ENCODE measurements at places on chromosomes 3 and 15.

DNA sequence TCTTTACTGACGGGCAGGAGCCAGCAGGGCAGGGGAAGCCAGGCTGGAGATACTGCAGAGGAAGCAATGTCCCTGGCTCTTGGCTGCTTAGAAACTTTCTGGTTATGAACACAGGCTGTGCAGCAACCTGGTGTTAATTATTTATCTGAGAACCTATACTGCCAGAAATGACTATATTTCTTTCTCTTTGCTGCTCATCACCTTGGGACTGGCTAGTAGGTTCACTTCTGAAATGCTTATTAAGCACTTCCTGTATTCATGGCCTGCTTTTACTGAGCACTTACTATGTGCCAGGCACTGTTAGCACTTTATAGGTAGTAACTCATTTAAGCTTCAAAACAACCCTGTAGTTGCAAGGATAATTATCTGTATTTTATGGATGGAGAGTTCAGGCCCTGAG, 57.6 kb downstream of the RAB11A start:
- no peak for DNase-seq

DNA sequence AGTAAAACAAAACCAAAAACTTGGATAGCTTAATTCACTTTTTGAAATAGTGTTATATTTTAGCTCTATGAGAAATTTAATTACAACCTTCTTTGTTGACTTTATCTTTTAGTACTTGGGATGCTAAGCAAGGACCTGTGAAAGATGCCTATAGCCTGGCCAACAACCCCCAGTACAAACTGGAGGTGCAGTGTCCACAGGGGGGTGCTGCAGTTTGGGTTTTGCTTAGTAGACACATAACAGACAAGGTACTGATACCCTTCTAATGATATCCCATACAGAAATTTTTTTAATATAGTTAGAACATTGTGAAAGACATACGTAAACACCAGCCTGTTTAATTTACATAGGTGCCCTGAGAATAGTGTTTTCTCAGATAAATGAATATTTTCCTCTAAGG, 35.3 kb downstream of the CAPN7 start:
- DNase-seq: no peak

DNA sequence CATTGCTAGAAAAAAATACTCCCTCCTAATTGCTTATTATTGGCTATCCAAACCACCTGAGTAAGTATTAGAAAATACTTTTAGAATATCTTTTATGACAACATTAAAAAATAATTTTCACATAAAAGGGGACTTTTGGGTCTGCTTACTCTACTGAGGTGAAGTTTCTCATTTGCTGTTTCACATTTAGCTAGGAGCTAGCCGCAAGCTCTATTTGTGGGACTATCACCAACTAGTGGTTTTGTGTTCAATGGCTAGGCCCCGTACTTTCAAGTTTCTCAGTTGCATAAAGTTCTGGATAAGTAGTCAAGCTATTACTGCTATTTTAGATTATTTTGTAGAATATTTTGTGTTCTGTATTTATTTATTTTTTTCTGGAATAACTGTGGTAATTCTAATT, 244.2 kb upstream of the SLITRK3 start:
- no peak for DNase-seq

DNA sequence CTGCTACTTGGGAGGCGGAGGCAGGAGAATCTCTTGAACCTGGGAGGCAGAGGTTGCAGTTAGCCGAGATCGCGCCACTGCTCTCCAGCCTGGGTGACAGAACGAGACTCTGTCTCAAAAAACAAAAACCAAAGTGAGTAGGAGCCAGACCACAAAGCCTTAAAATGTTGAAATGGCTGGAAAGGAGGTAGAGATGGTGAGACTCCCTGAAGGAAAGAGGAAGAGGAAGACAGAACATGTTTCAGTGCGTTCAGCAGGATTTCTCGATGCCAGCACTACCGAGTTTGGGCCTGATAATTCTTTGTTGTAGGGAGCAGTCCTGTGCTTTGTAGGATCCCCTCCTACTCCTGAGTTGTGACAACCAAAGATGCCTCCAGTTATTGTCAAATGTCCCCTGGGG, 189.9 kb downstream of the AKAP13 start:
- no peak for DNase-seq

- DNase-seq: no peak
These were observed 25.8 kb downstream of the SIAH2 start for GRCh38 chr3:150736903-150737832.

DNA sequence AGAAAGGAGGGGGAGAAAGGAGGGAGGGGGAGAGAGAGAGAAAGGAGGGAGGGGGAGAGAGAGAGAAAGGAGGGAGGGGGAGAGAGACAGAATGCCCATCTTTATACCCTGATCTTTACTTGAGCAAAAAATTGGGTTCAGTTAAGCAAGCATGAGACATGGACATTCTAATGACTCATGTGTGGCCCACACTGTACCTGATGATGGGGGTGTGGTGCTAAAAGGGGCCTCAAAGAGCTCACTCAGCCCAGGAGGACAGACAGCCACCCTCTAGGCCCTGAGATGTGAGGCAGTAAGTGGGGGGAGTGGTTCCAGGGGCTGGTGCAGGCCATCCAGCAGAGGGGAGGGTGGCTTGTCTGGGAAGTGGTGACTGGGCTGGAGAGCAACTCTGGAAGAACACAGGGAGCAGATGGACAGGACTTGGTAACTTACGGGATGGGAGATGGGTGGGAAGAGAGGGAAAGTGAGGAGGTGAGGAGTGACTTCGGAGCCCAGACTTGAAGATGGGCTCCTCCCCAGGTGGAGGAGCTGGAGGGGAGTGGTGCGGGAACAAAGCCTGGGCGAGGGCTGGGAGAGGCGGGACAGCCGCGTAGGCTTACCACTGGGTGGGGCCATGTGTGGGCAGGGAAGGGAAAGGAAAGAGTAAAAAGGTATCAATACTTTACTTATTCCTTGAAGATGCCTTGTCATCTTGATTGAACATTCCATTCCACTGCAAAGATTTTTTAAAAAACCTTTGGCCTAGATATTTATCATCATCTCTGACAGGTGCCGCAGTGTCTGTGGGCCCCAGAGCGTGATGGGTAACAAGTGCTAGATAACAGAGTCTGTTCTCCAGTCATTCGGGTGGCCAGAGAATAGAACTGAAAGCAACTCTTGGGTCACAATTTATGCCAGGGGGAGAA, 32.3 kb downstream of the TSPAN3 start:
- no peak for DNase-seq

GRCh38 chr15:52294881-52295420, 653 bp downstream of the MYO5C start:
- no peak for DNase-seq

- DNase-seq: no peak
These were observed 226.0 kb upstream of the CHRM5 start for GRCh38 chr15:33742306-33742705.

DNA sequence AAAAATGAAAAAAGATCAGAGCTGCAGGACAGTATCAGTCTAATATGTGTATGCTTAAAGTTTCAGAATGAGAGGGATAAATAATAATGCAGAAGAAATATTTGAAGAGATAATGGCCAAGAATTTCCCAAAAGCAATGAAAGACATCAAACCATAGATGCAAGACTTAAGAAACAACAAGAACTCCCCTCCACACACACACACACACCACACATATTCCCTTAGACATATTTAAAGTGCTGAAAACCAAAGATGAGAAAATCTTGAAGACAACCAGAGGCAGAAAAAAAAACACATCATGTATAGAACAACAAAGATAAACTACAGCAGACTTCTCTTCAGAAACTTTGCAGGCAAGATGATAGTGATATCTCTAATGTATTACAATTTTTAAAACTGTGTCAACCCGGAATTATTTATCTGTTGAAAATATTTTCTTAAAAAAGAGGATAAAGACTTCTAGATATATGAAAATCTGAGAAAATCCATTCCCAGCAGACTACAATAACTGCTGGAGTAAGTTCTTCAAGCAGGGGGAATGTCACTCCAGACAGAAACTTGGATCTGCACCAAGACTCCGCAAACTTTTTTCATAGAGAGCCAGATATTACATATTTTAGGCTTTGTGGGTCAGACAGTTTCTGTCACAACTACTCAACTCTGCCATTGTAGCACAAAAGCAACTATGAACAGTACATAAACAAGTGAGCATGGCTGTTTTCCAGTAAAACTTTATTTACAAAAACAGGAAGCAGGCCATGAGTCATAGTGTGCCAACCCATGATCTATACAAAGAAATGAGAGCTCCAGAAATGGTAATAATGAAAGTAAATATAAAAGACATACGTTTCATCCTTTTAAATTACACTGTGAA, 223.4 kb upstream of the CGNL1 start:
- DNase-seq: no peak

- no peak for DNase-seq
These were observed 19.6 kb downstream of the CHRD start for GRCh38 chr3:184399410-184399809.

- peak; percentile 63 for DNase-seq
These were observed 96.9 kb upstream of the TBL1XR1 start for GRCh38 chr3:177294221-177294620.

GRCh38 chr15:101009176-101009575, 90.0 kb downstream of the LRRK1 start:
- no peak for DNase-seq

- DNase-seq: peak; percentile 84
These were observed 208.7 kb downstream of the MECOM start for GRCh38 chr3:169454823-169455222.

DNA sequence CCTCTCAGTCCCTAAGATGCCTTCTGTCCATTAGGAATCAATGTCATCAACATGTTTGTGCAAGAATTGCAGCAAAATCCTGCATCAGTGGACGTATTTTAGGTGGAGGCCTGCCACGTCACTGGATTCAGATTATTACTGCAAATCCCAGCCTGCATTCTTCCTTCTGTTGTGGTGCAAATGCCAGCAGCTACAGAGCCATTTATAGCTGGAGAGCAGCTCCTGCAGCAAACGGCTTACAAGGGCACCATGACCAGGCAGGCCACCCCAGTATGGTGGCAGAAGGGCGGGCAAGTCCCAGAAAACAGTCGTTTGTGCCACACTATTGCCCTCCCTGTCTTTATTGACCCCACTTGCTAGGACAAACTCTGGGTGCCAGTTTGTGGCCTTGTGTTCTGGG, 74.7 kb downstream of the SNRK start:
- DNase-seq: no peak

GRCh38 chr3:188559072-188559429, 405.1 kb downstream of the LPP start:
- no peak for DNase-seq

- no peak for DNase-seq
These were observed 455.6 kb downstream of the TBL1XR1 start for GRCh38 chr3:176741664-176742047.

GRCh38 chr3:186526256-186526606, 17.9 kb downstream of the CRYGS start:
- no peak for DNase-seq

- no peak for DNase-seq
These were observed 20.5 kb downstream of the SLC35A5 start for GRCh38 chr3:112582244-112582874.

DNA sequence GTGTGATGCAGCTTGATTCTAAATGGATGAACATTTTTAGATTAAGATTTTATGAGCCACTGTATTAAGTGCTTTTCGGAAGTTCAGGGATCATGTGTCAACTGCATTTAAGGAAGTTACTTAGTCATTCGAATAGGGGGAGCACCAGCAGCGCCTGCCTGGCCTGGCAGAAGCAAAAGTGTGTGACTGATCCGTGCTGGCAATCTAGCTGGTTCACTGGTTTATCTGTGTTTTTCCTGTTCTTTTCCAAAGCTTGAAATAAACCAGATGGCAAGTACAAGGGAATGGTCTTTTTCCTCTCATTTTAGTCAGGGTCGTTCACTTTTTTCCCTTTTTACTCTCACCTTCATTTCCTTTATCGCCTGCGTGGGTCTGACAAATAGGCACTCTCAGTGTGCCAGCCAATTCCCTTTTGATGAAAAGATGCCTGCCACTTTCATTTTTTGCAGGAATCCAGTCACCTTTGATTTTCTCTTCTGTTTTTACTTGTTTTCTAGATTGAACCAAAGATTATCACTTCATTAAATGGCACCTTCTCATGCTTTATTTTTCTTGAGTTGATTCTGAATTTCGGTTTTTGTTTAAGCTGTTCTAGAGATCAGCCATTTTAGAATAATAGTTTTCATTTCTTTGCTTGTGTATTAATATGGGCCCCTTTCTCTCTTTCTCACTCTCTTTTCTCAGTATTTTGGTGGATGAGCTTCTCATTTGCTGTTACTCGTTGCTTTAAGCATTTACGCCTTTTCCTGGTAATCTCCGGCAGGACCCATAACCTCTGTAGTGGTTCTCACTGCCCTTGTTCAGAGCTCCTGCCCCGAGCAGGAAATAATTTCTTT, 2.8 kb downstream of the ABHD2 start:
- no peak for DNase-seq

GRCh38 chr15:73856458-73857192, 16.7 kb upstream of the TBC1D21 start:
- no peak for DNase-seq

DNA sequence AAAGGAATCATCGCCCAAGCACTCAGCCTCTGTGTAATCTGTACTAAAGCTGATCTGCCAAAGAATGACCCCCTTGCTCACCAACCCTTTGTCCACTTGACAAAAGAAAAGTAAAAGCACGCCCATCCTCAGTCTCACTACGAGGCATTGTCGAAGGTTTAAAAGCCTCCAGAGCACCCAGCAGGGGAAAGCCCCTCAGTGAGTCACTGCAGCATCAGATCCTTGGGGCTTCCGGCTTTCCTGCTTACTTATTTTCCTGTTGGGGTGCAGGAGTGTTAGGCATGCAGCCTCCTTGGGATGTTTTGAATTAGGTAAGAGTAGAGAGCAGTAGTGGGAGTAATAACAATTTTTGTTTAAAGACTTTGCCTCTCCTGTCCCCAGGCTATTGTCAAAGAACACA, 216.1 kb downstream of the MTHFS start:
- DNase-seq: peak; percentile 52

- no peak for DNase-seq
These were observed 211.6 kb upstream of the NECTIN3 start for GRCh38 chr3:110859993-110860392.

- DNase-seq: no peak
These were observed 28.8 kb downstream of the KNG1 start for GRCh38 chr3:186746008-186746407.

GRCh38 chr3:36893137-36893557, 51.7 kb downstream of the TRANK1 start:
- DNase-seq: no peak

GRCh38 chr15:100841426-100841825, 38.2 kb upstream of the ALDH1A3 start:
- DNase-seq: no peak

GRCh38 chr3:196179380-196180308, 31.6 kb downstream of the ZDHHC19 start:
- DNase-seq: peak; percentile 42
